ENCODE measurements at places on chromosomes 4 and X.

- peak overlapping the region; percentile 76 for H3K4me3 ChIP-seq
- H3K36me3 ChIP-seq = no peaks in the 10 kb centered on the region
- peak; percentile 31 for DNase-seq
- peaks cover 24% of the 10 kb centered on the region for H3K27me3 ChIP-seq
- peaks cover 8% of the 10 kb centered on the region for H3K4me1 ChIP-seq
These were observed 614 bp downstream of the BEX3 start for GRCh38 chrX:103376979-103377324.

- DNase-seq = no peak
- H3K27me3 ChIP-seq = peaks cover 49% of the 10 kb centered on the region
- no peak overlapping the region for H3K4me3 ChIP-seq
- H3K36me3 ChIP-seq = no peaks in the 10 kb centered on the region
- no peak overlapping the region for H3K27ac ChIP-seq
- peaks cover 2% of the 10 kb centered on the region for H3K4me1 ChIP-seq
These were observed 92.1 kb upstream of the SMAD1 start for GRCh38 chr4:145389550-145389949.

- peak overlapping the region; percentile 39 for H3K4me3 ChIP-seq
- H3K27ac ChIP-seq = peak overlapping the region; percentile 77
These were observed 601 bp upstream of the FGFBP2 start for GRCh38 chr4:15963576-15963975.

GRCh38 chr4:125319311-125319710, 4.6 kb downstream of the FAT4 start:
- no peak overlapping the region for H3K27ac ChIP-seq
- H3K36me3 ChIP-seq = no peaks in the 10 kb centered on the region
- H3K27me3 ChIP-seq = peaks cover 55% of the 10 kb centered on the region
- DNase-seq = no peak
- H3K4me3 ChIP-seq = no peak overlapping the region

DNA sequence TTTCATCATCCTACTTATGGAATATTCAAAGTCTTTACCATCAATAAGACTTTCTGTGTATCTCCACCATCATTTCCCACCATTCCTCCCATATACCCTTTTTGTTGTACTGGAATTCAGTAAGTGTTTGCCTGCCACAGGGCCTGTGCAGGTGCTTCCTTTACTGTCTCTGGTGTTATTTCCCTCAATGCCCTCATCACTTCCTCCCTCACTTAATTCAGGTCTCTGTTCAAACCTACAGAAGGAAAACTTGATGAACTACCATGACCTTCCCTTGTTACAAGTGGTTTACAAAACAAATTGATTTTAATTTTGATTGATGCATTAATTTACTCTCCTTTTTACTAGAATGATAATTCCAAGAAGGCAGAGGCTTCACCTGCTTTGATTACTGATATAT, 159.5 kb upstream of the FAT4 start:
- H3K4me3 ChIP-seq = no peak overlapping the region
- H3K36me3 ChIP-seq = no peaks in the 10 kb centered on the region
- no peaks in the 10 kb centered on the region for H3K27me3 ChIP-seq
- no peak for DNase-seq

DNA sequence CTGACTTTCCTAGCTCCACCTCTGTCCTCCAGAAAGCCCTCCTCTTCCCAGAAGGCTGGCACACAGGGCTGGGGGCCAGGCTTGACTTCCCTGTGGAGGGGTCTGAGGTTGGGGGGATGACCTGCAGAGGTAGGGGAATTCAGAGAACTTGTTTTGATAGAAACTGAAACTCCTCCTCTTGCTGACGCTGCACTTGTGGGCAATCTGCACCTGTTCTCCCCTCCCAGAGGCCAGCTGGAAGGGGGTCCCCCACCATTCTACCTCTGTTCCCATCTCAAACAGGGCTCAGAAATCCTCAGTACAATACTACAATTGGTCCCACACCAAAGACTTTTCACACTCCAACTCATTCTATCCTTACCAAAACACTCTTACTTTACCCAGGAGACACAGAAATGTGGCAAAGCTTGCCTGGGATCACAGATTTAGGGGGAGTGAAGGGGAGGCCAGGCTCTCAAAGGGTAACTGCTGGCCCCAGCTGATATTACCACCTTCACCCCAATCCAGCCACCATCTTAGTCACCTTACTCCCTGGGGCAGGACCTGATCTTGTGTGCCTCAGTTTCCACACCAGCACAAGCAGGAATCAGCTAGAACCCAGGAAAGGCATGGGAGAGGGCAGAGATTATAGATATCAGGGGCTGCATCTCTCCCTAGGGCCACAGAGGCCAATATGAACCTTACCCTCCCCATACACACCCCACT, 18.5 kb downstream of the OTUD5 start:
- H3K27ac ChIP-seq = peak overlapping the region; percentile 94
- peaks cover 85% of the 10 kb centered on the region for H3K36me3 ChIP-seq
- peak; percentile 79 for DNase-seq
- H3K4me1 ChIP-seq = peaks cover 94% of the 10 kb centered on the region
- H3K4me3 ChIP-seq = peak overlapping the region; percentile 72
- no peaks in the 10 kb centered on the region for H3K27me3 ChIP-seq

DNA sequence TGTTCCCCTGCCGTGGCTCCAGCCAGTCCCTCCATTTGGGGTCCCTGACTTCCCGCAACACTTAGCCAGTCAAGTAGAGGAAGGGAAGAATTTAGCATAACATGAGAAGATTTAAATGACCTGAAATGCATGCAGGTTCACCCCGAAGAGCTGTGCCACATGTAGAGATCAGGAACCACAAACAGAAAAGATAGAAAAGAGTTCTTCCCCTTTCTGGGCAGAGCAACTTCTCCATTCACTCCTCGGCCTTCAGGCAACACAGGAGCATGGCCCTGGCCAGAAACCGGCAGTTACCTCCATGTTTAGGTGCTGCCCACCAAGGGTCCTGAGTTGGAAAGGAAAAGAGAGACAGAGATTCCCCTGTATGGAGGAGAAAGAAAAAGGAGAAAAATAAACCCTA, 5.2 kb downstream of the NLRP2B start:
- H3K4me1 ChIP-seq = no peaks in the 10 kb centered on the region
- no peak overlapping the region for H3K27ac ChIP-seq
- no peaks in the 10 kb centered on the region for H3K36me3 ChIP-seq
- peaks cover 39% of the 10 kb centered on the region for H3K27me3 ChIP-seq

- no peaks in the 10 kb centered on the region for H3K36me3 ChIP-seq
- H3K4me3 ChIP-seq = no peak overlapping the region
- no peak overlapping the region for H3K27ac ChIP-seq
These were observed 14.4 kb downstream of the MGARP start for GRCh38 chr4:139265654-139266053.

DNA sequence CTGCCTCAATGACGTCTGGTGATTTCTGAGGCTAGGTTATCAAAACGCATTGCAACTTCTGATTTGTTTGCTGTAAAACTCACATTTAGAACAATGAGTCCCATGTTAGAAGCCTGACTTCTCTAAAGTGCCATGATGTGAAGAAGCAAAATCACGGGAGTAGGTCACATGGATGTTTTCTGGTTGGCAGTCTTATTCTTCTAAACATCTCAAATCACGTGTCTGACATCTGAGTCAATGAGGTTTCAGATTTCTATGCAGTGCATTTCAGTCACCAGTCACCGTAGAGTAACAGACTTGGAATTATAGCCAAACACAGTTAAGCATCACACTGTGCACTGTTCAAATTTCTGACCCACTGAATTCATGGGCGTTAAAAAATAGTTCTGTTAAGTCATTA, 482.1 kb downstream of the TMA16 start:
- no peak overlapping the region for H3K27ac ChIP-seq
- H3K4me3 ChIP-seq = no peak overlapping the region
- H3K36me3 ChIP-seq = no peaks in the 10 kb centered on the region
- DNase-seq = no peak

DNA sequence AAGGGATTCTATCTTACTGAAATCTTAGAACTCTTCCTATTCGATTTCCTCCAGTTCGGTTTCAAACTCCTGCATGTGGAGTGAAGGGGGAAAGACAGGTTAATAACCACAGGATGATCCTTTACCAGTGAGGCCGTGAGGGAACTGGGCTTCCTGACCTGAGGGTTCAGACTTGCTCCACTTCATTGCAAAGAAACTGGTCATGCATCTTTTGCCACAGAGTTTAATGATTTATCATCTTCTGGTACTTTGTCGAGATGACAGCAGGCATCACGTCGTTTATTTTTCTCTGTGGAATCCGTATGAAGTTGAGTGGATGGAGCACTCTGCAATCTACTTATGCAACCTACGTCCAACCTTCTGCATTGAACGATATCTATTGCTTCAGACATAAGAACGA, 145.9 kb upstream of the NLGN4X start:
- no peaks in the 10 kb centered on the region for H3K36me3 ChIP-seq
- DNase-seq = no peak
- peaks cover 6% of the 10 kb centered on the region for H3K27me3 ChIP-seq
- no peaks in the 10 kb centered on the region for H3K4me1 ChIP-seq
- H3K4me3 ChIP-seq = no peak overlapping the region

- peak overlapping the region; percentile 15 for H3K4me3 ChIP-seq
- no peaks in the 10 kb centered on the region for H3K27me3 ChIP-seq
- no peak overlapping the region for H3K27ac ChIP-seq
- no peak for DNase-seq
- H3K36me3 ChIP-seq = no peaks in the 10 kb centered on the region
These were observed 105.8 kb downstream of the FAM53A start for GRCh38 chr4:1578251-1578773.

GRCh38 chrX:14673764-14674163, 144.4 kb downstream of the GLRA2 start:
- H3K4me3 ChIP-seq = no peak overlapping the region
- H3K4me1 ChIP-seq = peaks cover 6% of the 10 kb centered on the region
- no peak for DNase-seq
- H3K27me3 ChIP-seq = peaks cover 27% of the 10 kb centered on the region
- H3K27ac ChIP-seq = no peak overlapping the region
- H3K36me3 ChIP-seq = no peaks in the 10 kb centered on the region

- peaks cover 19% of the 10 kb centered on the region for H3K27me3 ChIP-seq
- no peak overlapping the region for H3K27ac ChIP-seq
- H3K4me3 ChIP-seq = no peak overlapping the region
- no peaks in the 10 kb centered on the region for H3K36me3 ChIP-seq
These were observed 105.9 kb downstream of the COL4A6 start for GRCh38 chrX:108332281-108332680.

GRCh38 chrX:104972737-104973136, 247.8 kb downstream of the TEX13A start:
- DNase-seq = no peak
- H3K27ac ChIP-seq = no peak overlapping the region
- H3K36me3 ChIP-seq = no peaks in the 10 kb centered on the region
- H3K4me1 ChIP-seq = no peaks in the 10 kb centered on the region

- peak overlapping the region; percentile 71 for H3K27ac ChIP-seq
- H3K36me3 ChIP-seq = no peaks in the 10 kb centered on the region
- H3K4me3 ChIP-seq = no peak overlapping the region
- peaks cover 41% of the 10 kb centered on the region for H3K4me1 ChIP-seq
- no peaks in the 10 kb centered on the region for H3K27me3 ChIP-seq
These were observed 25.7 kb upstream of the C1QTNF7 start for GRCh38 chr4:15402146-15402545.

- no peaks in the 10 kb centered on the region for H3K4me1 ChIP-seq
- H3K27me3 ChIP-seq = no peaks in the 10 kb centered on the region
- no peak overlapping the region for H3K27ac ChIP-seq
- no peaks in the 10 kb centered on the region for H3K36me3 ChIP-seq
- DNase-seq = no peak
These were observed 47.1 kb upstream of the PCDH10 start for GRCh38 chr4:133102043-133102442.

DNA sequence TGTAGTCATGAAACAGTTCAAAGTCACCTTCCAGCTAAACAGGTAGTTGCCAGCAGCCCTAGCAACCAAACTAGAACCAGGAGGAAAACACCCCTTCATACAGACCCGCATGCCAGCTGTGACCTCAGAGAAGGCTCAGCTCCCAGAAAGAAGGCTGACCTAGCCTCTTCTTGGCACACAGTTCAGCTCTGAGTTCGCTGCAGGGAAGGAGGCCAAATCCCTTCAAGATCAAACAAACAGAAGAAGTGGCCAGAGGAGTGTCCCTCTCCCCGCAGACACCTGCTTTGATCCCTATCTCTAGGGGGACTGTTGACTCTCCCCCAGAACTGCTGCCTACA, 56.0 kb downstream of the HADH start:
- peak overlapping the region; percentile 95 for H3K27ac ChIP-seq
- peaks cover 52% of the 10 kb centered on the region for H3K36me3 ChIP-seq
- no peak for DNase-seq
- H3K4me3 ChIP-seq = peak overlapping the region; percentile 8
- H3K4me1 ChIP-seq = peaks cover 68% of the 10 kb centered on the region

DNA sequence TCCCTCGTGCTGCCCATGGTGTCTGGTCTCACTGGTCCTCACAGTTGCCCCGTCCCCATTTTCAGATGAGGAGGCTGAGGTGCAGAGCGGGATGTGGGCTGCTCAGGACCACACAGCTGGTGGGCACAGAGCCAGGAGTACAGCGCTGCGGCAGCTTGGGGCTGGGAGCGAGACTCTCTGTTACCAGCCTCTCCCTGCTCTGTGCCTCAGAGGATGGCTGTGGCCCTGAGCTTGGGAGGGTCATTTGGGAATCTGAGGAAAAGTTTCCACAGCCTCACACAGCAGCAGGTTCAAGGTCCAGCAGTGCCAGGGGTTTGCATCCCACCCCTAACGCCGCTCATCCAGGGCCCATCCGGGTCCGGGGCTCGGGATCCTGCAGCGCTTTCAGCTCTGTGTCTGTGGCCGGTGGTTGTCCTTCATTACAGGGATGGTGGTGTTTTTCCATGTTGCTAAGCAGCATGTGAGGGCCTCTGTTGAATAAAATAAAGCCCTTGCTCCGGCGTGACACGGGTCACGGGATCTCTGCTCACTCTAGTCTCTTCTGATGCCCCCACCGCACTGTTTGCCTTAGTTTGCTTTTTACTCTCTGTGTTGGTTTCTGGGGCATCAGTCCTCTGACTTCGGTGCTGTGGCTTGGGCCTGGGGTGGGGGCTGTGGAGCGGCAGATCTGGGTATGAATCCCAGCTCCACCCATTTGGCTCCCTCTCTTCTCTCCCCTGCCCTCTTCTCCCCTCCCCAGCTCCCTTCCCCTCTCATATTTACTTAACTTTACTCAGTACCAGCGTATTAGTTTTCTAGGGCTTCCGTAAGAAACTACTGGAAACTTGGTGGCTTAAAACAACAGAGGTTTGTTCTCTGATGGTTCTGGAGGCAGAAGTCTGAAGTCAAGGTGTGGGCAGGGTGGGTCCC, 6.5 kb downstream of the WFS1 start:
- peaks cover 15% of the 10 kb centered on the region for H3K4me1 ChIP-seq
- no peak overlapping the region for H3K27ac ChIP-seq
- no peak overlapping the region for H3K4me3 ChIP-seq
- peaks cover 6% of the 10 kb centered on the region for H3K27me3 ChIP-seq
- H3K36me3 ChIP-seq = no peaks in the 10 kb centered on the region

Data from activated T-cell treated with anti-CD3 and anti-CD28 coated beads, Interleukin-2, amount 50 U/mL, for 24 hours (primary cell).